ENCODE measurements at places on chromosomes 13 and 19.

- no peak for DNase-seq
These were observed 68.8 kb downstream of the CHST8 start for GRCh38 chr19:33690378-33691029.

- DNase-seq = no peak
These were observed 40.9 kb downstream of the MCF2L start for GRCh38 chr13:113009743-113010509.

- peak; percentile 14 for DNase-seq
These were observed 693 bp downstream of the XPO4 start for GRCh38 chr13:20901668-20902437.

DNA sequence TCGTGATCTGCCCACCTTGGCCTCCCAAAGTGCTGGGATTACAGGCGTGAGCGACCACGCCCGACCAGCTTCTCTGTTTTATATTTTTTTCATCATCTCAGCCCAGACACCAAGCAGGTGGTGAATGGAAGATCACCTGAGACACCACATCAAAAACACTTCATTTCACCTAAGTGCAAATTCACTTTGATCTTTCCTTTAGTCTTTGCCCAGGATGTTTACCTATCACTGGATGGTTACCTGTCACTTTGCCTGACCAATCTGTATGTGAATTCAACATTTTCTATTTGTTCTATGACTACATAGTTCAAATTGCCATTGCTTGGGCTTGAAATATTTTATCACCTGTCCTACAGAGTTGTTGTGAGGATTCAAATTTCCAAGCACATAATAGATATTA lies 65.7 kb downstream of the PAN3 start:
- DNase-seq = no peak

DNA sequence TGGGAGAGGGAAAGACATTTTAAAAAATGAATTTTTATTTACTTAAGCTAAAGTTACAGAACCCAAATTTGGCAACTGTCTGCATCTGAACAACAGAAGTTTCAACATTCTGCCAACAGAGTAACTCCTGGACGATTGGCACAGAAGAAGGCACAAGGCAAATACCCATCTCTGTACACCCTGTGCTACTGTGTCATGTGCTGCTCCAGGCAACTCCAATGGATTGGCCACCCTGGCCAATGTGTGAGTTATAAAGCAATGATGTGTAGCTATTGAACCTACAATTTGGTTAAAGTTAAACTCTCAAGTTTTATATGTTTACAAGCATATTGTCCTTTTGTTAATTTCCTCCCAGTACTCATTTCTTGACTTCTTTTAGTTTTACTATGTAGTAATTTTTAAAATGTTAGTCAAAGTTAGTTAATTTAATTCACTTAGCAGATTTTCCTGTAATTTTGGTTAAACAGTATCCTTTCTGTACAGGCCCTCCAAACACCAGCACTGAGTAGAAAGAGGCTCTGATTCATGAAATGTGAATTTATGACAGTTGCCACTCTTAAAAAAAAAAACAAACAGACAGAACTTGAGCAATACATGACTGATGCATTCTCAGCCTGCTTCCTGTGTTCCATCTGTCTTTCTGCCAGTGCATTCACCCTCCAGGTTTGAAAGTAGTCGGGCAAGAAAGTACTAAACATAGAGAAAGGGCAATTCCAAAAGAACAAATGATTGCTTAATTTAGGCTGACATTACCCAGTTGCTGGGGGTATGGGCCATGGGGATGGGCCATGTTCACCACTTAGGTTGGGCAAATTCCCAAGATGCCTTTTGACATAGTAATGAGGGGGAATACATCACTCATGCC lies 5.9 kb downstream of the STARD13 start:
- DNase-seq = no peak

DNA sequence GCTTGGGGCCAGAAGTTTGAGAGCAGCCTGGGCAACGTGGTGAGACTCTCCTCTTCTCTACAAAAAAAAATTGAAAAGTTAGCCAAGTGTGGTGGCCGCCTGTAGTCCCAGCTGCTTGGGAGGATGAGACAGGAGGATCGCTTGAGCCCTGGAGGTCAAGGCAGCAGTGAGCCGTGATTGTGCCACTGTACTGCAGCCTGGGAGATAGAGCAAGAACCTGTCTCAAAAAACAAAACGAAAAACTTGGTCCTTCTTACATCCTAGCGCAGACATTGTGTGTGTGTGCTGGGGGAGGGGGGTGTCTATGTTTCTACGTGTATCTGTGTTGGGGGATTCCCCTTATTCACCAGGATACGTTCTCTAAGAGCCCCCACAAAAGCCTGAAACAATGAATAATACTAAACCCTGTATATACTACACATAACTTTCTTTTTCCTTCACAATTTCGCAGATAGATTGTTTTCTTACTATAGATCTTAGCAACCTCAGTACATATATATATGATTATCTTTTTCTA lies 7.9 kb downstream of the AXL start:
- no peak for DNase-seq

DNA sequence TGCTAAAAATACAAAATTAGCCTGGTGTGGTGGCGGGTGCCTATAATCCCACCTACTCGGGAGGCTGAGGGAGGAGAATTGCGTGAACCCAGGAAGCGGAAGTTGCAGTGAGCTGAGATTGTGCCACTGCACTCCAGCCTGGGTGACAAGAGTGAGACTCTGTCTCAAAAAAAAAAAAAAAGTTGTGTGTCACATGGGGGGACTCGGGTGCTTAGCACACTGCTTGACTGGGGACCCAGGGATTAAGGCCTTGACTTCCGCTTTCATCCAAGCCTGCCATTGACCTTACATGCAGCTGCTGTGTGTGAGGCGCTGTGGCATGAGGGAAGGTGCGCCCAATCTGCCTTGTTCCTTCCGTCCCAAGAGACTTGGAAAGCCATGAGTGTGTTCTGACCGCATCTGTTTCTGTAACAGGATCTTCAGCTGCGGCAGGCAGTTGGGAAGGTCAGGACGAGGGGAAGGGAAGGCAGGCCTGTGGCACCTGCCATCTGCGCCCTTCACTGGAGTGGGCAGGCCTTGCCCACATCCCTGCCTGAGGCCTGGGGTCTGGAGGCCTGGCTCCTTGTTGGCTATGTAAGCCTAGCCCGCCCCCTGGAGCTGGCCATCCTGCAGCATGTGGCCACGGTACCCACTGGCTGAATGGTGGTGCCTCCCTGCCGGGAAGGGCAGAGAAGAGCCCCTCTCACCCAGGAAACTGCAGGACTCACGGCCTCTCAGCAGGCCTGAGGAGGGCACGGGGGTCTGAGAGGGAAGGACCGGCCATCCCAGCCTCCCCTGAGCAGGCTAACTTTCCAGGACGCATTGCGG lies 23.0 kb downstream of the PPP1R37 start:
- no peak for DNase-seq

DNA sequence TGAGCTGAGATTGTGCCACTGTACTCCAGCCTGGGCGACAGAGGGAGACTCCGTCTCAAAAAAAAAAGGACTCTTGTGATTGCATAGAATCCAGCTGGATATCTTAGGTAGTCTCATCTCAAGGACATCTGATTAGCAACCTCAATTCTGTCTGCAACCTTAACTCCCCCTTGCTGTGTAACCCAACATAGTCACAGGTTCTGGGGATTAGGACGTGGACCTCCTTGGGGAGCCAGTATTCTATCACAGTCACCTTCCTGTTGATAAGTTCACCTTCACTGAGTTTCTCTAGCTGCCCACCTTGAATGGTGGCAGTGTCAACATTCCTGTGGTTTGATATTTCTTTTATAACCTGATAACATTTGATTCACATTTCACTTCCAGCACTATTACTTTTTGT lies 27.2 kb downstream of the GPR18 start:
- DNase-seq = no peak

DNA sequence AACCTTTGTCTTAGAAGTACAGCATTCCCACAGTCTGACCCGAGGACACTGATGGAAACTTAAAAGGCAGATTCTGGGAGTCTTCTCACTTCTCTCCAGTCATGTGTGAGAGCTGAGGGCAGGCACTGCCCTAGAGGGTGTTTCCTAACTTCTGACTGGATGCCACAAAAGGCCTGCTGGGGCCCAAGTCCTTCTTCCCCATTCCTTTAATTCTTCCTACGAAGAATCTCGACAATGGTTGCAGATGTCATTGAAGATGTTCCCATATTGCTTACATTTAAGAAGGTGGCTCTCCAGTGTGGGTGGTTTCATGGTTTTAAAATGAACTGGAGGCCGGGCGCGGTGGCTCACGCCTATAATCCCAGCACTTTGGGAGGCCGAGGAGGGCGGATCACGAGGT lies 27.4 kb upstream of the ZNF564 start:
- no peak for DNase-seq

DNA sequence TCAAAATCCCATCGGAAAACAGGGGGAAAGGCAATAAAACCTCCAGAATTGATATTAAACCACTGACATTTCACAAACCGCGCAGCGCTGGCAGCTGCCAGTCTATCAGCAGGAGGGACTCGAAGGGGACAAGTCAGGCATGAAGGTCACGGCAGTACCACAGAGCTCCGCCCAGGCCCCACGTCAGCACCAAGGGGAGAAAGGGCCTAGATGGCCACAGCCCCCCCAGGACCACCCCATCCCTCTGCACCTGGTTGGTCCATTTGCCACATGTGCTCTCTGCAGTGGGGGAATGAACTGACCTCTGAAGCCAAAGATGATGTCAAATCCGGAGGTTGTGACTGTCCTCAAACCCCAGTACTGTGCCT lies 9.5 kb upstream of the VSTM2B start:
- DNase-seq = peak; percentile 3

GRCh38 chr19:10412257-10412977 lies 7.9 kb upstream of the PDE4A start:
- no peak for DNase-seq

GRCh38 chr13:66162470-66162869 lies 1067.7 kb downstream of the PCDH9 start:
- no peak for DNase-seq

- no peak for DNase-seq
These were observed 1.8 kb downstream of the TMEM86B start for GRCh38 chr19:55226788-55227187.

GRCh38 chr13:113205428-113205931 lies 3.0 kb downstream of the PCID2 start:
- no peak for DNase-seq

DNA sequence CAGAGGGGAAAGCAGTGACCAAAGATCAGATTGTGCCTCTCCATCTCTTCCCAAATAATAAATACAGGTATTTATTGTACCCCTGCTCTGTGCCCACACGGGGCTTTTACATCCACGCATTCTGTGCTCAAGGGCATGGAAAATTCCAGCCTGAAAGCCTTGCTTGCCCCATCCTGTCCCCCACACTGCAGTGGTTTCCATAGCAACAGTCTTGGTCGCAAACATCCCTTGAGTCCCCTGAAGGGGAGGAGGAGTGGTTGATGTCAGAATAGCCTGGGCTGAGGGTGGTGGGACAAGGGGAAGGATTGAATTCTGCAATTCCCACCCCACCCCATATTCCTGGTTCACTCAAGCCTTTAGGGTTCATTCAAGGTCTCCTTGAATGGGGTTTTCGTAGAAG lies 41.0 kb upstream of the USP29 start:
- no peak for DNase-seq

DNA sequence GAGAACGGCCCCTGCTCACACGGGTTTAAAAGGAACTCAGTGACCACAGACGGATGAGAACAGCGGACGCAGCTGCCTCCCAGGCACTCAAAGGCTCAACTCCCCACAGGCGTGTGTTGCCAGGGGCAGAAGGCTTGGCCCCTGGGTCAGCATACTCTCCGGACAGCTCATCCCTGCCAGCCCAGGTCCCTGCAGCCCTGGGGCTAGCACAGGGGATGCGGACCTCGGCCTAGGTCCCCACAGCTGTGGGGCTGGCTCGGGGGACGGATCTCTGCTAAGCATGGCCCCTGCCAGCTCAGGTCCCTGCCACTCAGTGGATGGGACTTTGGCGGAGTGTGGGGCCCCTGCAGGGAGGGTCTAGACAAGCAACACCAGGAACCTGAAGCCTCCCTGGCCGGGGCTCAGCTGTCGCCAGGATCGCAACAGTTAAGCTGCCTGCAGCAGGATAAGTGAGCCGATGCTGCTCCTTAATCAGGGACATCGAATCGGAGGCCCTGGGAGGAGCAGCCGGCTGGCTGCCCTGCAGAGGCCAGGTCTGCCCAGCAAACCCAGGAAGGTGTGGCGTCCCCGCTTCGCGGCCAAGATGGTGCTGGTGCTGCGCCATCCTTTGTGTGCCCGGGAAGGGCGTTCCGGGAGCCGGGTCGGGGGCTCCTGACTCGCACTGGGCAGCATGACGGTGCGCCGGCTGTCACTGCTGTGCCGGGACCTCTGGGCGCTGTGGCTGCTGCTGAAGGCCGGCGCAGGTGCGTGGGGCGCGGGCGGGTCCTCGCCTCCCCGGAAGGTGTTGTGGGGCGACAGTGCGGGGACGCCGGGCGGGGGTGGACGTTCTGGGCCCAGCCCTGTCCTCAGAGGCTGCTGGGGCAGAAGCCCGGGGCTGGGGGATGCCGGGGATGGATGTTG lies 32.5 kb downstream of the MCF2L start:
- DNase-seq = no peak

DNA sequence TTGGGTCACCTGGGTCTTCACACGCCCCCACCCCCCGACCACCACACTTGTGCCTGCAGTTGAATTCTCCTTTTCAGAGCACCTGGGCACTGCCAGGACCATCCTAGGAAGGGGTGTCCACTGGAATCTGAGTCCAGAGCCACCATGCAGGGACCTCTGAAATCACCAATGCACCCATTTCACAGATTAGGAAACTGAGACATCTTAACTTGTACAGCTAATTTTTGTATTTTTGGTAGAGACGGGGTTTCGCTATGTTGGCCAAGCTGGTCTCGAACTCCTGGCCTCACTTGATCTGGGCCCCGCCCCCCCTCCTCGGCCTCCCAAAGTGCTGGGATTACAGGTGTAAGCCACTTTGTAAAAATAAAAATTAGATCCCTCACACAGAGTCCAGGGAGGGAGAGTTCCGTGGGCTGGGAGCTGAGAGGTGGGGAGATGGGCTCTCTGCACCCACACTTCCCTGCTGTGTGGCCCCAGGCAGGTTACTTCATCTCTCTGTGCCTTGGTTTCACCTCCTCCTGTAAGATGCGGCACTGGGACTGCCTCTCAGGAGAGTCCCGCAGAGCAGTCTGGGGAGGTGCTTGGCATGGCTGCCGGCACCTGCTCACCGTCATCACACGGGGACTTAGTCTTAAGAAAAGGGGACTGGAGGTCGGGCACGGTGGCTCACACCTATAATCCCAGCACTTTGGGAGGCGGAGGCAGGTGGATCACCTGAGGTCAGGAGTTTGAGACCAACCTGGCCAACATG lies 45.9 kb upstream of the C19orf12 start:
- no peak for DNase-seq

DNA sequence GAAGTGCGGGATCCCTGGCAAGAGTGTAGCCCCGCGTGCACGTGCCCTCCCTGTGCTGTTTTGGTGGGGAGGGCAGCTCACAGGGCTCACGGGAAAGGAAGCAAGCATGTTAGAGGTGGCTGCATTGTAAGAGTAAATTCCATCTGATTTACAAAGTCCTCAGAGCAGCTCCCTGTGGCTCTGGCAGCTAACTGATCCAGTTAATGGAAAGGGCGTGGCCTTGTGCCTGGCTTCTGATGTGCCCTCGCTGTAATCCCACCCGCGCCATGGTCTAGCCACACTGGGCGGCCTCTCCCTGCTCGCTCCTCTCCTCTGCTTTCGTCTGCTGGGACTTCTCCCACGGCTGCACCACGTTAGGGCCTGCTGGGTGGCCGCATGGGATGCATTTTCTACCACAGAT lies 258.5 kb downstream of the FGF9 start:
- DNase-seq = no peak

GRCh38 chr13:96958286-96958891 lies 35.9 kb downstream of the OXGR1 start:
- DNase-seq = no peak
